ENCODE measurements at places on chromosomes 3 and 15. TPM values are rescaled to one million over a fixed set of nuclear protein-coding genes. Genes with fewer than 3 reads are reported as not detected.

Gene GTF2E1
- 15.7 TPM for total RNA-seq

Gene SI
- not detected for total RNA-seq

Gene MAGI1
- 3.5 TPM for total RNA-seq

Gene DNASE1L3
- not detected for total RNA-seq

Gene SLC28A1
- total RNA-seq, result not detected

Gene SLC27A2
- total RNA-seq, result 37.7 TPM

Gene SAXO2
- total RNA-seq, result 2.2 TPM

Gene GMNC
- total RNA-seq, result not detected

Gene MNS1
- total RNA-seq, result 2.8 TPM

Gene KCNAB1
- total RNA-seq, result not detected

Gene OR5K2
- total RNA-seq, result not detected

Gene RNF7
- 132 TPM for total RNA-seq

Gene GRAMD1C
- total RNA-seq, result 0.41 TPM

Gene EPHB3
- total RNA-seq, result 0.26 TPM

Gene CFAP44
- 1.1 TPM for total RNA-seq

Gene TGM4
- 0.07 TPM for total RNA-seq

Gene SLC12A1
- not detected for total RNA-seq

Gene AADAC
- 15.8 TPM for total RNA-seq

Gene NR2E3
- 0.19 TPM for total RNA-seq

Gene KBTBD8
- total RNA-seq, result 0.40 TPM

Gene IGSF10
- 0.35 TPM for total RNA-seq

Gene ERICH6
- not detected for total RNA-seq

Gene STARD5
- total RNA-seq, result 1.6 TPM

Gene MME
- not detected for total RNA-seq

Gene PPARG
- 41.4 TPM for total RNA-seq

All from A549 treated with Mapracorat at 1 μM for 4 hours (cell line).